ENCODE measurements at places on chromosomes 12 and 14.

GRCh38 chr14:34436118-34436905 lies 25.7 kb downstream of the SPTSSA start:
- no peak for DNase-seq

GRCh38 chr14:43056106-43056505 lies 1449.4 kb downstream of the LRFN5 start:
- DNase-seq, result no peak

DNA sequence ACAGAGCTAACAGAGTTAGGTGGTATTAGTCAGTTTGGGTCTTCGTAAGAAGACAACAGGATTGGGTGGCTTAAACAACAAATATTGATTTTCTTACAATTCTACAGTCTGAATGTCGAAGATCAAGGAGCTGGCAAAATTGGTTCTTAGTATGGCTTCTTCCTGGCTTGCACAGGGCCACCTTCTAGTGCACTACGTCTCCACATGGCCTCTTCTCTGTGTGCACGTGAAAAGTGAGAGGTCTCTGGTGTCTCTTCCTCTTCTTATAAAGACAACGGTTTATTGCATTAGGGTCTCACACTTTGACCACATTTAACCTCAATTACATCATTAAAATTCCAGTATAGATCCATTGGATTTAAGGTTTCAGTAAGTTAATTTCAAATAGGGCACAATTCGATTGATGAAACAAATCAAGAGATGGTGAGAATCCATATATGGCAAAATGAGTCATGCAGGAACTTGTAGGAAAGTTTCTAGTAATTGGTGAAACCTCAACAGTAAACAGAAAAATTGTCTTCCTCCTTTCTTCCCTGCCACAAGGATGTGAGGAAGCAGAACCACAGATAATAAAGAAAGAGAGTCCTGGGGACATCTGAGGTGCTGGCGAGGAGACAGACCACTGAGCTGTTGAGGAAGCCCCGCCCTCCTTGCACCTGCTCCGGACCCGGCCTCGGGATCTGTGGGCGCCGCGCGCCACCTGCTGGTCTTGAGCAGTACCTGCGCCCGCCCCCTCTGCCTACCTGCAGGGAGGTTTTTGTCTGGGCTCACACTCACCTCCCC lies 846.7 kb downstream of the TMEM121 start:
- peak; percentile 70 for DNase-seq

DNA sequence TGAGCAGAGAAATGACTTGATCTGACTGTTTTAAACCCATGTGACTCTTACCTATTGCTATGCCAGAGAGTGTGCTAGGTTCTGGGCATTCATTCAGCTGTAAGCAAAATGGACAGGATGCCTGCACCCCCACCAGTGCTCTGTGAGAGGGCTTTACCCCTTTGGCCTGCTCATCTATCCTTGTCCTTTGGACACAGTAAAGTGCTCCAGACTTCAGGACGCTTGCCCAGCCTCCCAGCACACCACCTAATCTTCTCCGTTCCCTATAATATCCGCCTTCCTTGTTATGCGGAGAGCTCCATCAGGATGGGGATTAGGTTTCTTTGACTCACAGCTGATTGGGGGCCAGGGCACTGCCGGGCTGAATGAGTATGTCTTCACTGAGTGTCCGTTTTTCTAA lies 4.4 kb upstream of the ZNF839 start:
- no peak for DNase-seq

GRCh38 chr12:91093341-91093740 lies 18.0 kb downstream of the LUM start:
- DNase-seq, result no peak

- DNase-seq, result no peak
These were observed 480.2 kb upstream of the CCDC196 start for GRCh38 chr14:66005900-66006434.

DNA sequence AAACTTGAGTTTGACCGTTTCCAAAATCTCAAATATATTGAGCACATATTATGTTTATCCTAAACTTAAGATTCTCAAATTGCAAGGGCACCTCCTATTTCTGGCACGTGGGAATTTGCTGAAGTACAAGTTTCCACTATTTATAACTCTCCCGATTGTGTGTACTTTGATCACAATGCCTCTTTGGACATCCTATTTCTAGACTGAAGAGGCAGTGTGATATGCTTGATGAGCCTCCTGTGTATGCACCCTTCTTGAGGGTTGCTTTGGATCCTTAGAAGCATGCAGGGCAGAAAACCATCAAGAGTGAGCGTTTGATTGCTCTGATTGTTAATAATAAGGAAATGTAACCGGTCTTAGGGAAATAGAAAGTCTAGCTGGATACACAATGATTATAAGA lies 218.9 kb upstream of the RBM19 start:
- no peak for DNase-seq
